Cardiac fibroblast (primary cell): ENCODE measurements at places on chromosomes 4 and X.

DNA sequence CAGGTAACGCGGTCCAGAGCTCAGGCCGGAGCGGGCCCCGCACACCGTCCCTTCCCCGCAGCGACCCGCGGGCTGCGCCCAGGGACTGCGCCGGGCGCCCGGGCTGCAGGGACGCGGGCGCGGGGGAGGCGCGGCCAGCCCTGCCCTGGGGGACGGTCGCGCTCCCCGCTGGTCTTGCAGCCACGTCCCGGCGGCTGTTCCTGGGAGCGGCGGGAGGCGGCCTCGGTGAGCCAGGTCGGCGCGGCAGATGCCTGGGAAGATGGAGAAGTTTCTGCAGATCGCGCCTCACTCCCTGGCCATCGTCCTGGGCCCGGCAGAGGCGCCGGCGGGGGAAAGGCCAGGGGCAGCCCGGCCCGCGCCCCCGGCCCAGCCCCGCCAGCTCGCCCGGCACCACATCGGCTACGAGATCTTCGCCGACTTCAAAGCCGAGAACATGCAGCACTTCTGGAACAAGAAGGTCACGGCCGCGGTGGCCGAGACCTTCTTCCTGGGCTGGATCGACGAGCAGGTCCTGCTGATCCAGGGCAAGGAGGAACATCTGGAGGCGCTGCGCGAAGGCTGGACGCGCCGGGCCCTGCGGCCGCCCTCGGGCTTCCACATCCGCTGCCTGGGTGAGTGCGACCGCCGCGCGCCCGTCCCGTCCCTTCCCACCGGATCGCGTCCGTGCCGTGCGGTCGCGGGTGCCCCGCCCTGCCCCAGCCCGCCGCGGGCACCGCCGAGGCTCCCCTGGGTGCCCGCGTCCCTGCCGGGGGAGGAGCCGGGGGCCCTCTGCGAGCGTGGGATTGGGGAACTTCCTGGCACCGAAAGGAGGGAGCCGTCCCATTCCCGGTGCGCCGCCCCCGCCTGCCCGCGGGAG, 107.4 kb upstream of the STOX2 start:
- peak; percentile 6 for DNase-seq

GRCh38 chr4:38072578-38072977, 112.4 kb downstream of the PTTG2 start:
- no peak for DNase-seq

- no peak for DNase-seq
These were observed 39.2 kb downstream of the BEX3 start for GRCh38 chrX:103415528-103415927.

GRCh38 chr4:40423735-40424134, 88.6 kb downstream of the CHRNA9 start:
- DNase-seq, result peak; percentile 58

DNA sequence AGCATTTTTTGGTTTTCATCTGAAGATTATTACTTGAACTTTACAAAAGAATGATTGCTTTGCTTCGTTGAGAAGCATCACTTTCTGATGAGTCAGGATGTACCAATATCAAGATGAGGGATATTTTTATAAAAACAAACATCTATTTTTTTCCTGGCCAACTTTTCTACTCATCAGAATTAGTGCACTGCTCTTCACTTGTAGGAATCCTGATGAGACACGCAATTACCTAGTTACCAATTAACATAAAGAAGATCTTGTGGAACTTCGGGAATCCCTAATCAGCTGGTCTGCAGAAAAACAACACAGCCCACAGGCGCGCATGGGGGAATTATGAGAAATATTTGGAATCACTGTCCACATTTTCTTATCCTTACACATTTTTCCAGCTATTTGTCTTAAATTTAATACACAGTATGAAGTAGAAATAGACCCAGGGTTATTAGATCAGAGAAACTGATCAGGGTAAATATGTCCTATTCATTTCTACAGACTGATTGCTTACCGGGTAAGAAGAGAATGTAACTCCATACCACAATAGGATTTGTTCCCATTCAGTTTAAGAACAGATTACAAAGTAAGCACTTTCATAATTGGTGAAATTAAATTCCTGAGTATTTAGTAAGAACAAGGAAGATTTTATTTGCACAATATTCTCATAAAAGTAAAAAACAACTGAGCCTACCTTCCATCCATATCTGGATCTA, 50.9 kb downstream of the MFAP3L start:
- no peak for DNase-seq

- peak; percentile 6 for DNase-seq
These were observed 101.5 kb downstream of the MXRA5 start for GRCh38 chrX:3244955-3245354.

DNA sequence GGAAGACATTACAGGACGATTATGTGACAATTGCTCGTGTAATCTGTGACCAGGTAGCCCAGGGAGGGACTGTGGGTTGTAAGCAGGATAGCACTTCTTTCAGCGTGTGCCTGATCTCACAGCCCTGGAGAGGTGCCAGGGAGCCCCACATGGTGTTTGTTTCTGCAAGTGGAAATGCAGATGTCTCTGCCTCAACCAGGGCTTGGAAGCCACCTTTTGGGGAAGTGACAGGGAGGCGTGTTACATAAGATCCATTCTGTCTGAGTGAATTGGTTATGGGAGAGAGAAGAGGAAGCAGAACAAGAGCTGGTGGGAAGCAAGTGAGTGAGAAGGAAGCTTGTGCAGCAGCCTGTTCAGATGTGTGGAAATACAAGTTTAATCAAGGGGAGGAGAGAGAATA, 104.5 kb upstream of the GATB start:
- DNase-seq, result no peak

DNA sequence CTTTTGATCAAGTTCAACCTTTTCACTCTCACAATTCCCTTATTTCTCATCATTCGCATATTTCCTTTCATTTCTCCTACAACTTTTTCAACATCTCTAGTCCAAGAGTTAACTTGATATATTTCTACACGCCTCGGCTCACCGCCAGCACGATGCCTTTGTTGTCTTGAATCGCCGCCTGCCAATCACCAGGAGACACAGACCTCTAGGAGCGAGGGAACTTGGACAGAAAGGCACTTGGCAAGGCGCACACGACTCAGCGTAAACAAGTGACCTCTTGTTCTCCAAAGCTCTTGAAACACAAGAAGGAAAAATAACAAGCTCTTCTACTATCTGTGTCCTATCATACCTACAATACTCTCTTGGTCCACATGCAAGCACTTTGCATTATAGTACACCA, 27.1 kb upstream of the RBMX start:
- DNase-seq, result peak; percentile 14

GRCh38 chr4:86686741-86687140, 92.6 kb downstream of the PTPN13 start:
- DNase-seq, result no peak

GRCh38 chrX:154476821-154477220, 2.3 kb downstream of the LAGE3 start:
- DNase-seq, result no peak

DNA sequence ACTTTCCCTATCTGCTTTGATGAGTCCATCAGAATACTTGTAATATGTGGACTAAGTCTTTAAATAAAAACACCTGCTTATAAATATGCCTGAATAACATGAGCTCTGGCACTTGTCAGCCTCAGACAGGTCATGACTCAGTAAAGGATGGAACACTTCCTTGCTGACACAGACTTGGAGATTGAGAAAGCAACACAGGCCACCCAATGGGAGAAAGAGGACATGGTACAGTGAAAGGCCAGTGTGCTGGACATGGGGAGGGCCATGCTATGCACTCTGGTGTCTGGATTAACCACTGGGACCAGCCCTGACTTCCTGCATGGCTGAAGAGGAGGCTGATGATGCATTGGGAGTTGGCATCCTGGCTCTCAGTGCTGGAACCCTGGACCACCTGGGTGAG, 149.5 kb downstream of the DHRSX start:
- DNase-seq, result peak; percentile 43

DNA sequence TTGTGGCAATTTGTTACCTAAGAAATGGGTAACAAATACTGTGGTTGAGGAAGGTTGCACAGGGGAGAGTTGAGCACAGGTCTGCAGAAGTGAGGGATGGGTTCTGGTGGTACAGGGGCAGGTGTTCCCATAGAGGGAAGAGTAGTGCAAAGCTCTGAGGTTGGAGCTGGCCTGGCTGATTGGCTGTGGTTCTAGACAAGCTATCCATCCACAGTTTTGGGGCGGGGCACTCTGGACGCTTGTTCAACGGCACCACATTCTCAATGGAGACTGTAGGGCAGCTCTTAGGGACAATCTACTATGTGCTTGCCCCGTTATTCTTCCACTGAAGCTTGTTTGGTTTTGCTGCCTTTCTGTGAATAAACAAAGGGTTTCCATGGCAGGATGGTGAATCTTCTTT, 35.4 kb downstream of the NAT8L start:
- DNase-seq, result no peak

GRCh38 chr4:173091362-173091761, 77.2 kb upstream of the GALNT7 start:
- DNase-seq, result no peak

DNA sequence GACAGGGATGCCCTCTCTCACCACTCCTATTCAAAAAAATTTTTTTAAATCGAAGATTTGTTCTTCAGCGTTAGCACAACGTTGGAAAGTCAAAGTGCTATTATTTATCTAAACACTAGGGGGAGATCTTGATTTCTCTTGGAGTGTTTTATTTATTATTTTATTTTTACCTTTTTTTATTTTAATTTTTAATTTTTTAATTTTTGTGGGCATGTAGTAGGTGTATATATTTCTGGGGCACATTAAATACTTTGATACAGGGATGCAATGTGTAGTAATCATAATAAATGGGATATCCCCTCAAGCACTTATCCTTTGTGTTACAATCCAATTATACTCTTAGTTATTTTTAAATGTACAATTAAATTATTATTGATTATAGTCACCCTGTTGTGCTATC, 37.4 kb upstream of the SLC10A4 start:
- DNase-seq, result peak; percentile 52

DNA sequence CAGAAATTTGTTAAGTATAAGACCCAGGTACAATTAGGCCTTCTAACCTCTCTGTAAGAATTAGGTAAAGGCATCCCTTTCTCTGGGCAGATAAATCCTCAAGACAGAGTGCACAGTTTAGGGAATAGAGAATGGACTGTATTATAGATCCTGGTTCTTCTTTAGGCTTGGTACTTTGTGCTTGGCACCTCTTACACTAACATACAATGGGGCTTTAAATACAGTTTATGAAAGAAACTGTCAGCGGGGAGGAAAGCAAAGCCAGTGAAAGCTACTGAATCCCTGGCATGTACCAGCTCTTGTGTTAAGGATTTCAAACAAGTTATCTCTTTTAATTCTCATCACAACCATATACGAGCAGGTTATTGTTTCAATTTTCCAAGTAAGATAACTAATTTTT, 1350.0 kb downstream of the ADGRL3 start:
- DNase-seq, result no peak

- DNase-seq, result no peak
These were observed 139.0 kb downstream of the STIM2 start for GRCh38 chr4:26999689-27000088.

DNA sequence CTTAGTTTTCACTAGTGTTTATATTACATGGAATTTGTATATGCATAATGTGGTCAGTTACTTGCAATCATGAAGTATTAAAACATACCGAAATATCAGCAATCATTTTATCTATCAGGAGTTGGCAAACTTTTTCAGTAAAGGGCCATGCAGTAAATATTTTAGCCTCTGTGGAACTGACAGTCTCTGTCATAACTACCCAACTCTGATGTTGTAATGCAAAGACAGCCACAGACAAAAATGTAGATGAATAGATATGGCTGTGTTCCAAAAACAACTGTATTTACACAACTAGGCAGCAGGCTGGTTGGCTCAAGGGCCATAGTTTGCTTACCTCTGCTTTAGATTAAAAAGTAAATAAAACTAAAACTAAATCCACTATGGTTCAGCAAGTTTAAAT, 200.2 kb downstream of the HS3ST1 start:
- no peak for DNase-seq

DNA sequence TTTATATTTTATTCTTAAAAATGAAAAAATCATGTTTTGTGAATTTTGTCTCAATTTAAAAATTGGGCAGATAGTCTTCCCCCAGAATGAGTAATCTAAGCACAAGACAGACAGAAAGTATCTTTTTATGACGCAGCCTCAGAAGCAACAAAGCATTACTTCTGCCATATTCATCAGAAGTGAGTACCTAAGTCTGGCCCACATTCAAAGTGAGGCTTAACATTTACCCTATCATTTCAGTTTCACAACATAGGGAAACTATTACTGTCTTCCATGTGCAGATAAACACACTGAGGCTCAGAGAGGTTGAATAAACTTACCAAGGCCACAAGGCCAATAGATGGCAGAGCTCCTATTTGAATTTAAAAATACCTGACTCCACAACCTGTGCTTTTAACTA, 4.4 kb upstream of the PRDX4 start:
- DNase-seq, result peak; percentile 17

DNA sequence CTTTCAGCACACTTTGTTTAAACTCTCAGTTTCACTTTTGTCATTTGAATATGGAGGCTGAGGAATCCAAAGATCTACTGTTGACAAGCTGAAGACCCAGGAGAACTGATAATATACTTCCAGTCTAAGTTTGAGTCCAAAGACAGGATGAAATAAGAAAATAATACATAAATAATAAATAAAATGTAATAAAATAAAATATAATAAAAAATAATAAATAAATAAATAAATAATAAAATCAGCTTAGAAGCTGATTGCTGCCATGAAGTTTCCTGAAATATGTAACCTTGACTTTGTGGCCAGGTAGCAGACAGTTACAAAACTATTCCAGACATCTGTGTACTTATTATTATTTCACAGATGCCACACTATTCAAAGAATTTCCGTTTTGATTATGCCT, 55.0 kb downstream of the NPY2R start:
- no peak for DNase-seq

DNA sequence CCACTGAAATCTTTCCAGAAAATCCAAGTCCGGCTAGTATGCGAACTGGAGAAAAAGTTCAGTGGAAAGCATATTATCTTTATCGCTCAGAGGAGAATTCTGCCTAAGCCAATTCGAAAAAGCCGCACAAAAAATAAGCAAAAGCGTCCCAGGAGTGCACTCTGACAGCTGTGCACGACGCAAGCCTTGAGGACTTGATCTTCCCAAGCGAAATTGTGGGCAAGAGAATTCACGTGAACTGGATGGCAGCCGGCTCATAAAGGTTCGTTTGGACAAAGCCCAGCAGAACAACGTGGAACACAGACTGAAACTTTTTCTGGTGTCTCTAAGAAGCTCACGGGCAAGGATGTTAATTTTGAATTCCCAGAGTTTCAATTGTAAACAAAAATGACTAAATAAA, 34.4 kb downstream of the STX18 start:
- DNase-seq, result no peak

DNA sequence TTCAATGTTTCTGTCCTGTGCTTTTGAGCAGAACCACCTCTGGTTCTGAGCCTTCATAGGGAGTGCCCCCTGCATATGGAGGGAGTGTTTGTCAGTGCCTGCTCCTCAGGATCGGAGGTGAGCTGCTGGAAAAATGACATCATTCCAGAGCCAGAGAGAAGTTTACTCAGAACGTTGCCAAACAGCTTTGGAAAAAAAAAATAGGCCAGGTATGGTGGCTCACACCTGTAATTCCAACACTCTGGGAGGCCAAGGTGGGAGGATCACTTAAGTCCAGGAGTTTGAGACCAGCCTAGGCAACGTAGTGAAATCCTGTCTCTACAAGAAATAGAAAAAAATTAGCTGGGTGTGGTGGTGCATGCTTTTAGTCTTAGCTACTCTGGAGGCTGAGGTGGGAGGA, 27.2 kb upstream of the PDLIM3 start:
- DNase-seq, result no peak
